ENCODE measurements at places on chromosomes 1 and 21.

DNA sequence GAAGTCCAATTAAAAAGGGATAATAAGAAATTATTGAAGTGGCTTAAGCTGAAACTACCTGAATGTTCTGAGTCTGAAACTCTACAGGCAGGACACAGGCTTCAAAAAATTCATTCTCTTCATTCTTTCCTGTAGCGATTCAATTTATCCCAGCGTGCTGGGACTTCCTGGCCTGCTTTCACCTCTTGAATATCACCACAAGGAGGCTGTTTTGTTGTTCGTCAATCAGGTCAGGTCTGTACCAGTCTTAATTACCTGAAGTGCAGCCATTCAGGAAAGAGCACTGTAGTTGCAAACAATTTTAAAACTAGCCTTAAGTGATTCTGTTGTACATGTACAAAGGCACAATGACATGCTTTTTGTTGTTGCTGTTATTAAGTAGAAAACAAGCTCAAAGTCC, 38.4 kb downstream of the FYB2 start:
- DNase-seq: no peak

DNA sequence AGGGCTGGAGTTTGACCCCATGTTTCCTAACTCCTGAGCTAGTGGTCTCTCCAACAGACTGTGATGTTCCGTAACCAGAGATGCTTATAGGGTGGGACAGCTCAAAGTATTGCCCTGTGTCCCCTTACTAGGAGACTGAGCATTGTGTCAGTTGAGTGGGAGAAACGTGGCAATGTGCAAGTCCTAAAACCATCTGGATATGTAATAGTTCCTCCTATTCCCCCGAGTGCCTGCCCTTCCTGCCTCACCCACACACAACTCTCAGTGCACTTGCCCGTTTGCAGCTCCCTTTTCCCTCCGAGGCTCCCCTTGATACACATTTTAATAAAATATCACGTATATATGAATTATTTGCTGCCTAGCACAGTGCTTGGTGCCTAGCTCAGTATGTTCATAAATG, 3.4 kb downstream of the PIGV start:
- no peak for DNase-seq

GRCh38 chr1:218164111-218164929, 120.8 kb upstream of the RRP15 start:
- no peak for DNase-seq

GRCh38 chr1:61941794-61942193, 199.5 kb downstream of the PATJ start:
- no peak for DNase-seq

Measured in GOT3 (cell line).